Activated CD8-positive, alpha-beta T cell treated with anti-CD3 and anti-CD28 coated beads for 36 hours (primary cell): ENCODE measurements at places on chromosomes 5 and 9. TPM values are rescaled to one million over a fixed set of nuclear protein-coding genes. Genes with fewer than 3 reads are reported as not detected.

DNA sequence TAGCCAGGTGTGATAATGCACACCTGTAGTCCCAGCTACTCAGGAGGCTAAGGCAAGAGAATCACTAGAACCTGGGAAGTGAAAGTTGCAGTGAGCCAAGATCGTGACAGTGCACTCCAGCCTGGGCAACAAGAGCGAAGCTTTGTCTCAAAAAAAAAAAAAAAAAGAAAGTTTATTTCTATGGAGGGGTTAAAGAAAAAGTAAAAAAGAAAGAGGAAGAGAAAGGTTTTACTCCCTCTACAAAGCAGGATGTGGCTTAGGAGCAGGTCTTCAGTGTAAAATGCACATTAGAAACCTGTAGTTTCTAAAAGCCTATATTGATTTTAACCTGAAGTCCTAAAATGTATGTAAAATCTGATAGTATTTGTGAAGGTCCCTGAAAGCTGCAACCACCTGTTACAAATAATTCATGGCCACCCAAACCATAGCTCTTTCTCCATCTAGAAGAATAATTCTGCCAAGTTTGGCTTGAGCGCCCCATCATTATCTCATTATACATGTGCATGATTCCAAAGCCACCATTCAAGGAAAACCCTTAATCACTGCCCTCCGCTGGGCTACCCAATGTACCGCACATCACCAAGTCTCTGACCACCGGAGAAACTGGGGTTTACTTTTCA lies 3.4 kb downstream of the FNBP1 start:
- H3K27ac ChIP-seq, result peak overlapping the region; percentile 100
- peak overlapping the region; percentile 97 for H3K4me3 ChIP-seq
- peaks cover 45% of the 10 kb centered on the region for H3K4me1 ChIP-seq
- H3K36me3 ChIP-seq, result peaks cover 64% of the 10 kb centered on the region
- no peaks in the 10 kb centered on the region for H3K27me3 ChIP-seq

GRCh38 chr5:106423109-106423897 lies 1247.4 kb downstream of the EFNA5 start:
- no peak for DNase-seq
- H3K4me3 ChIP-seq, result no peak overlapping the region
- H3K27ac ChIP-seq, result no peak overlapping the region
- H3K4me1 ChIP-seq, result no peaks in the 10 kb centered on the region

Gene CAMSAP1
- 20.2 TPM for total RNA-seq

- H3K4me3 ChIP-seq, result no peak overlapping the region
- no peaks in the 10 kb centered on the region for H3K36me3 ChIP-seq
- peaks cover 15% of the 10 kb centered on the region for H3K27me3 ChIP-seq
- H3K27ac ChIP-seq, result no peak overlapping the region
Measured at GRCh38 chr5:111779260-111779921, 22.4 kb upstream of the NREP start.

Gene GABRB2
- total RNA-seq, result not detected

Gene CHSY3
- not detected for total RNA-seq

DNA sequence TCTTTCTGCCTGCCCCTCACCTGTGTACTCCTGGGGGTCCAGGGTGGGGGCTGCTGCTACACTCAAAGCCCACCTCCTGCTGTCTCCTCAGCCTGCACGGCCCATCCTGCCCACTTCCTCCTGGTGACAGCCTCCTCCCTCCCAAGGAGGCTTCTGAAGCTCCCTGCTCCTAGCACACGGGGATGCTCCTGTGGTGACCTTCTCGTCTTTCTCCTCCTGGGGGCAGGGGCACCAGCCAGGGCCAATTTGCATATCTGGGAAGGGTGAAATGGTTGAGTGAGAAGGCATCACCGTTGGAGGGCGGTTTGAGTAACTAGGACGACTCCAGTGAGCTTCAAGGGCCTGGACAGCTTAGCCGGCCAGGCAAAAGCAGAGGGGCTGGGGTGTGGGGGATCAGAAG lies 51.9 kb upstream of the COL5A1 start:
- no peaks in the 10 kb centered on the region for H3K36me3 ChIP-seq
- no peak for DNase-seq
- peaks cover 7% of the 10 kb centered on the region for H3K27me3 ChIP-seq
- no peak overlapping the region for H3K27ac ChIP-seq

DNA sequence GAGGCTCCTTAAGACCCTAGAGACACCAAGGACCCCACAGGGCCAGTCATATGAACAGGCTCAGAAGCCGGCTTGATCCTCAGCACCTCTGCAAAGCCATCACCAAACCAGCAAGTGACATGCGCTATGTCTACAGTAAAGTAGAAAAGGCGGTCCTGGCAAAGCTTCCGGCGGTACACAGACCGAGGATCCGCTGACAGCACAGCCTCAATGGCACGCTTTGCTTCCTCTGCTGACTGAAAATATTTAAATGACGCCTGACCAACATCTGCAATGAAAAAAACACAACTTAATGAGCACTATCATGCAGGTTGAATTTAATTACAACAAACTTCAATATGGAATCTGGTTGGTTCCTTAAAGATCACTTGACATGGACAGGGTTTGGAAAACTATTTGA lies 17.6 kb downstream of the TRMO start:
- DNase-seq, result peak; percentile 80
- H3K4me3 ChIP-seq, result peak overlapping the region; percentile 78
- peaks cover 26% of the 10 kb centered on the region for H3K36me3 ChIP-seq
- no peaks in the 10 kb centered on the region for H3K27me3 ChIP-seq
- peaks cover 72% of the 10 kb centered on the region for H3K4me1 ChIP-seq
- H3K27ac ChIP-seq, result peak overlapping the region; percentile 89

Gene ADAMTSL2
- 0.25 TPM for total RNA-seq

- H3K27ac ChIP-seq, result no peak overlapping the region
- DNase-seq, result no peak
- H3K4me1 ChIP-seq, result no peaks in the 10 kb centered on the region
- no peaks in the 10 kb centered on the region for H3K36me3 ChIP-seq
Measured at GRCh38 chr5:23053846-23054245, 200.7 kb upstream of the CDH12 start.

DNA sequence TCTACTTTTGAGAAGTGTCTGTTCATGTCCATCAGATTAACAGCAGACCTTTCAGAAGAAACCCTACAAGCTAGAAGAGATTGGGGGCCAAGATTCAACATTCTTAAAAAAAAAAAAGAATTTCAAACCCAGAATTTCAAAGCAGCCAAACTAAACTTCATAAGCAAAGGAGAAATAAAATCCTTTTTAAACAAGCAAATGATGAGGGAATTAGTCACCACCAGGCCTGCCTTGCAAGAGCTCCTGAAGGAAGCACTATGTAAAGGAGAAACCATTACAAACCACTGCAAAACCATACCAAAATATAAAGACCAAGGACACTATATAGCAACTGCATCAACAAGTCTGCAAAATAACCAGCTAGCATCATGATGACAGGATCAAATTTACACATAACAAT lies 124.6 kb upstream of the PDE4D start:
- no peak for DNase-seq
- no peaks in the 10 kb centered on the region for H3K36me3 ChIP-seq
- no peaks in the 10 kb centered on the region for H3K27me3 ChIP-seq
- no peak overlapping the region for H3K4me3 ChIP-seq
- no peaks in the 10 kb centered on the region for H3K4me1 ChIP-seq
- H3K27ac ChIP-seq, result no peak overlapping the region

Gene CDC20B
- not detected for total RNA-seq

DNA sequence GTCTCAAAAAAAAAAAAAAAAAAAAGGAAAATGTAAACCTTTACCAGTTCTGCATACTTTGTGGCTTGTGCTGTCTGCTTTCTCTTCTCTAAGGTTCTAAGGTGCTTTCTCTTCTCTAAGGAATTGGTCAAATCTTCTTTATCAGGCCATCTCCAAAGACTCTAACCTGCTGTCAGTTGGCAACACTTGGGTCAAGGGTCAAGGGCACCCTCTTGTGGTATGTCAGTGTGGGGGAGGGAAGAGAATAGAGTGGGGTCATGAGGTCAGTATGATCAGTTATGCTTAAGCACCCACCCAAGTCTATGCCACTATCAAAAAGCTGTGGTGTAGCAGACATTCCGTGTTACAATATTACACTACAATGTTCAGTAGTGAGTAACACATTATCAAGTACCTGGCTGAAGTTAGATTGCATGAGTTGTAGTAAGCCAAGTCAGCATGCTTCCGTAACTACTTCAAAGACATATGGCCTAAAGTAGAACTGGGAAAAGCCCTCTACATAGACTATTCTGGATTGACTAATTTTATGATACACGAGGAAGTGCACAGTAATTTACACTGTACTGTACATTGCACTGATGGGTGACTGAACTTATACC lies 25.0 kb upstream of the CCL28 start:
- H3K27me3 ChIP-seq, result no peaks in the 10 kb centered on the region
- peaks cover 2% of the 10 kb centered on the region for H3K36me3 ChIP-seq
- H3K4me3 ChIP-seq, result no peak overlapping the region
- no peak for DNase-seq
- H3K27ac ChIP-seq, result no peak overlapping the region

DNA sequence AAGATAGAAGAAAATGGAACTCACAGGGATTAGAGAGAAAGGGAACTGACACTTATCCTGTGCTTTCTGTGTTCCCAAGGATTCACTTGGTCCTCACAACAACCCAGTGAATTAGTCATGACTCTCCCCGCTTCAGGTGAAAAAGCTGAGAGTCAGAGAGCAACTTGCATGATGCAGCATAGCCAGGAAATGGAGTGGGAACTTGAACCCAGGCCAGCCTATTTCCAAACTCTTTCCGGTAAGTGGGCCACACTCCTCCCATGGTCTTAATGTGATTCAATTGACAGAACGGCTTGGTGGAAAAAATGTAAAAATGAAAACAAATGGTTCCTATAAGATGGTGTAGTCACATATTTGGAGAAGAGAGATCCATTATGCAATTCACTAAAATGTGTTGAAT lies 45.9 kb upstream of the CEMIP2 start:
- no peak overlapping the region for H3K4me3 ChIP-seq
- no peaks in the 10 kb centered on the region for H3K27me3 ChIP-seq
- peaks cover 16% of the 10 kb centered on the region for H3K4me1 ChIP-seq
- no peak overlapping the region for H3K27ac ChIP-seq
